Activated CD8-positive, alpha-beta memory T cell treated with anti-CD3 and anti-CD28 coated beads for 4 hours (primary cell): ENCODE measurements at places on chromosomes 6 and 20.

DNA sequence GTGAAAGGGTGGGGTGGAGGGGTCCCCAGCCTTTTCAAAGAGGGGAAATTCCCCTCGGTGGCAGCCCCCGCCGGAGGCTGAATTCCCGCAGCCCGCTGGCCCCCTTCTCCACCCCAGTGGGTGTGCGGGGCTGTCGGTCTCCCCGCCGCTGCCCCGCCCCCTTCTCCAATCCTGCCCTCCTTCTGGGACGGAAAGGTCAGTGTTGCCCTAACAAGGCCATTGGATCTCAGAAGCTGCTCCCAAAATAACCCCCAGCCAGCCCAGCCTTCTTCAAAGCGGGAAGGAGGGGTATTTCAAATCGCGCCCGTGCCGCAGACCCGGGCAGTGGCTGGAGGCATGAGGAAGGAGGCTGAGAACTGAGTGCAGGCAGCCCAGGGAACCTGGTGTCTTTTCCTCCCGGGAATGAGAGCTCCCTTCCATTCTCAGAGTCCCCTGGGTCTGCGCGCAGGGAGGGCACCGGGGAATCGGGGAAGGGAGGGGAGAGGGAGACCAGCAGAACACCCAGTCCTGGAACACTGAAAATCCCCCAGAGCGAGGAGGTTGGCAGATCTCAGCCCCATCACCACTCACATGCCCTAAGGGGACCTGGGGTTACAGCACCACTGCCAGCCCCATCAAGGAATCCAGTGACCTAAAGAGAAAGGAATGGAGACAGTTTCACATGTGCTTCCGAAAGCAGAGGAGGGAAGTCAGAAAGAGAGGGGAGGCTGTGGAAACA is at the start of gene JPH2:
Gene JPH2 (minus strand): TSS at position 135 of the 718 bp plus-strand sequence. CDS start 483 bp downstream, outside the sequence.
- DNase-seq = no peak

GRCh38 chr20:37155987-37156386 is 23.1 kb upstream of the RPN2 start:
- no peak for DNase-seq

DNA sequence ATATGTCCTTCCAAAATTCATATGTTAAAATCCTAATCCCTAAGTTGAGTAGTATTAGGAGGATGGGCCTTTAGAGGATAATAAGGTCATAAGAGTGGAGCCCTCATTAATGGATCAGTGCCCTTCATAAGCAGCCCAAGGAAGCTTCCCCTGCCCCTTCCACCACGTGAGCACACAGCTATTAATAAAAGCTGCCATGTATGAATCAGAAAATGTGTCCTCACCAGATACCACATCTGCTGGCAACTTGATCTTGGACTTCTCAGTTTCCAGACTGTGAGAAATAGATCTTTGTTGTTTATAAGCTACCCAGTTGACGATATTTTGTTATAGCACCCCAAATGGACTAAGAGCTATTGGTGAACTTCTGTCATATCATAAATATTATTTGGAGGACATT is 207.7 kb upstream of the HDDC2 start:
- no peak for DNase-seq

- DNase-seq = no peak
These were observed 22.4 kb upstream of the SLC9A8 start for GRCh38 chr20:49790077-49790798.

GRCh38 chr6:146851837-146852236 is 253.1 kb downstream of the ADGB start:
- DNase-seq = no peak

DNA sequence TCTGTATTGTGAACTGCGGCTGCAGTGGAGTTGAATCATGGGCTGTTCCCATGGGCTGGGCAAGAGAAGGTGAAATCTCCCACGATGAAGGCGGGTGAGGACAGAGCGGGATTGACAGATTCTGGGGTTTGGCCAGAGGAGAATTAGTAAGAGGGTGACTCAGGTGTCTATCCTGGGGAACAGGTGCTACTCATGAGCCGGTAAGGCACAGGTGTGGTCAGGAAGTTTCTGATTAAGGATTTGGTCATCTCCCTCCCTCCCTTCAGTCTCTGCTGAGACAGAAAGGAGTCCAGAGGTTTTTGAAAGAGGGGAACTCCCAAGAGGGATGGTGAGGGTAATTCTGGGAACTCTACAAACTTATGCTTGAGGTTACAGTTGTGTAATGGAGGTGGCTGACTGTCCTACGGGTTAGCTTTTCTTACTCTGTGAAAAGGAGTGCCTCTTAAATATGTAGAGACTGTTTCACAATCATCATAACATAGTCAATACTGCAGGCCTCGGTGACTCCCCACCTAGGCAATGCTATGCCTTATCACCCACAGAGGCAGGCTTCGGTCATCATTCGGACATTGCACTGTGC is 31.5 kb downstream of the SERPINB1 start:
- DNase-seq = no peak

- no peak for DNase-seq
These were observed 58.2 kb upstream of the BCLAF1 start for GRCh38 chr6:136347847-136348246.

- no peak for DNase-seq
These were observed 1.5 kb downstream of the TAF4 start for GRCh38 chr20:62063981-62064769.
